ENCODE measurements at places on chromosomes 5 and 9.

- no peak for DNase-seq
Measured at GRCh38 chr5:129204525-129204924, 110.0 kb downstream of the ISOC1 start.

DNA sequence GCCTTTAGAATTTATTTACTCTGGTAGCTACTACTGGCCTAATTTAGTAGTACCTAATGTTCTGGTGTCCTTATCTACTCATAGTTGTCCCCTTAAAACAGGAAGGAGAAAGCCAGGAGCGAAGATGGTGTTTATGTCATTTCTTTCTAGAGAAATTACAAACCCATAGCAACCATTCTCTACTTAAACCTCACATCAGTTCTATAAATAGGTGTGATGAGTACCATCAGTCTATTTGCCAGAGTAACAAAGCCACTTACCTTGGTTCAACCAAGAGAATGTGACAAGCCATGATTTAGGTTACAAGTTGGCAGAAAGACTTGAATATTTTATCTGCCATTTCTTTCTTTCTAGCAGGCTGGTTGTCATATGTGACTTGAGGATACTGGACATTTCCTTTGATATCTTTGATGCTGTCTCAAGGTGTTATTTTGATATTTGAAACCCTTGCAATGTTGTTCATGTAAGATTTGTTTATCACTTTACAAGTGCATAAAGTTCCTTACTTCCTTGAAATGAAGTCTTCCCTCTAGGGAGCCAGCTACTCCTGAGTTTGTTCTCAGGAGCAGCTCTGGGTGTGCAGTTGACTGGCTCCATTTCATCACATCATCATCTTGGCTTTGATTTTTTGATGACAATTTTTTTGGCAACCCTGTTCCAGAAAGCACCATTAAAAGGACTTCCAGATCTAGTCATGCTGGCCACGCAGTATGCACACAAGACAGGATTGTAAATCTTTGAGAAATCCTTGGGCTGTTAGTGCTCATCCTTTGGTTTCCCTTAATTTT is 286.8 kb downstream of the ARHGAP26 start:
- no peak for DNase-seq

DNA sequence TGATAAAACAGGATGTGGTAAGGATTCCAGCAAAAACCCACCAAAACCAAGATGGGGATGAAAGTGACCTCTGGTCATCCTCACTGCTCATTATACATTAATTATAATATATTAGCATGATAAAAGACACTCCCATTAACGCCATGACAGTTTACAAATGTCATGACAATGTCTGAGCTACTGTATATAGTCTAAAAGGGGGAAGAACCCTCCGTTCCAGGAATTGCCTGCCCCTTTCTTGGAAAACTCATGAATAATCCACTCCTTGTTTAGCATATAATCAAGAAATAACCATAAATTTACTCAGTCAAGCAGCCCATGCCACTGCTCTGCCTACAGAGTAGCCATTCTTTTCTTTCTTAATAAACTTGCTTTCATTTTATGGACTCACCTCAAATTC is 96.4 kb upstream of the VLDLR start:
- DNase-seq: no peak

DNA sequence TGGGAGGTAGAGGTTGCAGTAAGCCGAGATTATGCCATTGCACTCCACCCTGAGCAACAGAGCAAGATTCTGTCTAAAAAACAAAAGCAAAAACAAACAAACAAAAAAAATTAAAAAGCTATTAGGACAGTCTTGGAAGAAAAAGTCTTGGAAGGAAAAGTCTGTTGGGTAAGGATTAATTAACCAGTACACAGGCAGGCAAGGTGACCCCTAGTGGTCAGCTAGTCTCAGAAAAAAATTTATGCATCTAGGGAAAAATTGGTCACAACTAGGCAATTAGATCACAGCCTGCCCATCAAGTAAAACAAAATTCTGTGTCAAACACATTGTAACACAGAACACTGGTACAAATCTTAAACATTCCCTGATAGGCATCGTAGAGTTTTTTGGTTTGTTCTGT is 6.7 kb upstream of the ANKRD18B start:
- DNase-seq: no peak

DNA sequence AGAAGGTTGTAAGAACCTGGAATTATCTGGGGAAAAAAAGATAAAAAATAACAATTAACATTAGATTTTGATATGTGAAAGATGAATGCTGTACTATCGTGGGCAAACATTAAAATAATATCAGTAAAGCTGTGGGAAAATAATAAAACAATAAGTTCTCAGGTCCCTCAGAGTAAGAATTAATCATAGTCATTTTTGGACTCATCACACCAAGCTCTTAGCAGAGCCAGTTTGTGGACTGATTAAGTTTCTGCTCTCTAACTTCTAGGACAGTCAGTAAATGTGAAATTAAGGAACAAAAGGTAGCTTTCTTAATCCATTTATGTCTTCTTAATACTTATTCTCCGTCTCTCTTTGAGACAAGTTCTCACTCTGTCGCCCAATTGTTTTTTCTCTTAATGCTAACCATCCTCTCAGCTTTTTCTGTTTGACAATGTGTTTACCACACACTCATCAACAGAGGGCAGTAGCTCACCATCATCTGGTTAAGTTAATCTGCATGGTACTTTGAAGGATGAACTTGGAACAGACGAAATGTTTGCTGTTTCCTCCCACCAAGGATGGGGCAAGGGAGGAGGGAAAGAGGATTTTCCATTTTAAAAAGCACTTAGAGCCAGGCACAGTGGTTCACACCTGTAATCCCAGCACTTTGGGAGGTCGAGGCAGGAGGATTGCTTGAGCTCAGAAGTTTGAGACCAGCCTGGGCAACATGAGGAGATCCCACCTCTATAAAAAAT is 5.3 kb upstream of the ACO1 start:
- no peak for DNase-seq

GRCh38 chr5:67333171-67333570 is 136.6 kb upstream of the CD180 start:
- no peak for DNase-seq
